Liver (tissue), 10 donors: ENCODE measurements at places on chromosomes 6 and 20. TPM values are rescaled to one million over a fixed set of nuclear protein-coding genes. Genes with fewer than 3 reads are reported as not detected.

Gene NOX3
- total RNA-seq, result not detected

GRCh38 chr20:47181056-47181862 is 175.2 kb downstream of the ZMYND8 start:
- no peak overlapping the region for H3K4me3 ChIP-seq
- no peaks in the 10 kb centered on the region for H3K27me3 ChIP-seq
- H3K27ac ChIP-seq, result no peak overlapping the region
- DNase-seq, result no peak
- H3K36me3 ChIP-seq, result no peaks in the 10 kb centered on the region

- peak; percentile 79 for DNase-seq
- H3K4me1 ChIP-seq, result no peaks in the 10 kb centered on the region
- H3K27me3 ChIP-seq, result no peaks in the 10 kb centered on the region
- no peak overlapping the region for H3K27ac ChIP-seq
- H3K36me3 ChIP-seq, result no peaks in the 10 kb centered on the region
Measured at GRCh38 chr6:44471271-44471981, 83.9 kb downstream of the CDC5L start.

- DNase-seq, result peak; percentile 37
- no peaks in the 10 kb centered on the region for H3K27me3 ChIP-seq
- H3K4me1 ChIP-seq, result no peaks in the 10 kb centered on the region
- H3K4me3 ChIP-seq, result no peak overlapping the region
- H3K27ac ChIP-seq, result no peak overlapping the region
Measured at GRCh38 chr6:38567436-38567835, 72.3 kb downstream of the BTBD9 start.
